ENCODE measurements at places on chromosomes 16 and 17.
A peak's percentile ranks its signal among the peaks of the same experiment; 100 is the strongest.

GRCh38 chr17:888998-889441 is 90.6 kb downstream of the NXN start:
- DNase-seq: no peak

- DNase-seq: no peak
Measured at GRCh38 chr16:27879601-27880247, 183.8 kb downstream of the GSG1L start.

- no peak for DNase-seq
Measured at GRCh38 chr16:75333721-75334163, 82.3 kb upstream of the BCAR1 start.

GRCh38 chr17:50499721-50500120 is 8.5 kb upstream of the MYCBPAP start:
- DNase-seq: no peak

DNA sequence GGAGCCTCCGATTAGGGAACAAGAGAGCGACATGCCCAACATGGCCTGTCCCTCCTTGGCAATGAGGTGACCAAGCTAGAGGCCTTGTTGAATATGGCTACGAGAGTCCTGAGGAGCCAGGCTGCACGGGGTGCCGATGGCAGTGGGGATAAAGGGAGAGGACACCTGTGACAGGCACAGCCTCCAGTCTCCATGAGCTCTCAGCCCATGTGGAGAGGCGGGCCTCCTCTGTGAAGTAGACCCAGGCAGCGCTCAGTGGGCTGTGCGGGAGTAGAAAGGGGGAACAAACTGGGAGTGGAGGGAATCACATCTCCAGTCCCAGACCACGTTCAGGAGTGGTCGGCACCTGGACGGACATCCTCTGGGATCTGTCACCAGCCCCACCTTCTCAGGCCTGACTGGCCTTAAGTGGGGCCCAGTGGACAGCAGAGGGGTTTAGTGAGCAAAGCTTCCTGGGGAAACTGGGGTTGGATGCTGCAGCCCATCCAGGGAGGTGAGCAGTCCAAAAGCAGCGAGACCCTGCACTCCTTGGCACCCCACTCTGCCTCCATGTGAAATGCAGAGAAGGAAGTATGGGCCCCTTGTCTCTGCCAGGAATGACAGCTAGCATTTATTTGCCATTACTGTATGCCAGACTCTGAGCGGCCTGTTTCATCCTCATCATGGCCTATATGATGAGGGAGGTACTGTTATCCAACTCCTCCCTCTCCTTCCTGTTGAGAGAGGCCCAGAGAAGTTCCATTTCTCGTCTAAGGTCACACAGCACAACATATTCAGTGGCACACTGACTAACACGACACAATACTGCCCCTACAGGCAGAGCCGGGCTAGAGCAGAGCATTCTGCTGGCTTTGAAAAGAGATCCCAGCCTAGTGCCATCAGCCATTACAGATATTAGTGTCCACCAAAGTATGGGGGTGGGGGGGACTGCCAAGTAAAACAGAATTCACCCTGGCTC is 4.5 kb upstream of the TMEM92 start:
- peak; percentile 21 for DNase-seq

- DNase-seq: no peak
Measured at GRCh38 chr16:3065069-3065741, at the start of gene IL32. Gene IL32, plus strand, starts transcription at chr16:3065640. Its CDS starts 172 bp downstream, at chr16:3065812.

- no peak for DNase-seq
Measured at GRCh38 chr16:28986046-28986445, 1.2 kb downstream of the LAT start.

DNA sequence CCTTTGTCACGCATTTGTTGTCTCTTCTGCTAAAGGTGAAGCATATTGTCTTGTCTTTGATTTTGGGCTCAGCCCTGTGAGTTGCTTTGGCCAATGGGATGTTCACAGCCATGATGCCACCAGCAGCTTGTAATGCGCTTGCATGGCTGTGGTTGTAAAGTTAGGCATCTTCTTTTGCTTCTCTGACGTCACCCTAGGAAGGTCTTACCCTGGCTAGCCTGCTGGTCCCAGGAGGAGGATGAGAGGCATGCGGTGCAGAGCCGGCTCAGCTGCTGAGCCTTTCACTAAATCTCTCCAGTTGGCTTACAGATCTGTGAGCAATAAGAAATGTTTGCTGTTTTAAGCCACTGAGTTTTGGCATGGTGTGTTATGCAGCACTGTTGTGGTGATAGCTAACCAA is 40.8 kb downstream of the IRX6 start:
- DNase-seq: no peak

GRCh38 chr17:64599187-64599676 is 62.9 kb downstream of the SMURF2 start:
- DNase-seq: peak; percentile 24

GRCh38 chr16:70661918-70662641 is 15.7 kb downstream of the IL34 start:
- no peak for DNase-seq

DNA sequence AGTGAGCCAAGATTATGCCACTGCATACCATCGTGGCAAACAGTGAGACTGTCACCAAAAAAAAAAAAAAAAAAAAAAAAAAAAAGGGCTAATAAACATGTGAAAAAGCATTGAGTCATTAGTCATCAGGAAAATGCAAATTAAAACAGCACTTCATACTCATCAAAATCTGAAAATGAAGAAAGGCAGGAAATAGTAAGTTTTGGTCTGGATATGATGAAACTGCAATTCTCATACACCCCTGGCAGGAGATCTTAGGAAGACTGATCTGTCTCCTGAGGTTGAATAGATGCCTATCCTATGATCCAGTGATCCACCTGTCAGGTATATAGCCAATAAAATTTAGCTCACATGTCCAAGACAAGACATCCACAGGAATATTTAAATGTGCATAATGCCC is 212.7 kb downstream of the CPPED1 start:
- no peak for DNase-seq

GRCh38 chr17:4559966-4560365 is 411 bp downstream of the GGT6 start:
- no peak for DNase-seq

DNA sequence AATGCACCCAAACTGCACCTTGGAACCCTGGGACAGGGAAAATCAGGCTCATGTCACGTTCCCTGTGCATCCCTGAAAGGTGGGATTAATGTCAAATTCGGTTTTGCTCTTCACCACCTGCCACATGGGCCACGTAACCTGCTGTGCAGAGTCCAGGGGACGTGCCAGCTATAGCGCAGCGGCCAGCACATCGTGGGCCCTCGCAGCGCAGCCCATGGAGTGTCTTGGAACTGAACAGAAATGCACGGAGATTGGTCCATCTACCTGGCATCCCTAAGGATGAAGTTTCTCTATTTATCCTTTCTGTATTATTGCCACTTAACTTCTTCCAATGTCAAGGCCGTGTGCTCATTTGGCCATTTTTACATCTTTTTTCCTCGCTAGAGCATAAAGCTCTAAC is 68.1 kb upstream of the TRAP1 start:
- DNase-seq: no peak

- no peak for DNase-seq
Measured at GRCh38 chr16:2180962-2181923, 15.2 kb downstream of the CASKIN1 start.

- DNase-seq: no peak
Measured at GRCh38 chr17:59746849-59747445, 39.5 kb downstream of the VMP1 start.

DNA sequence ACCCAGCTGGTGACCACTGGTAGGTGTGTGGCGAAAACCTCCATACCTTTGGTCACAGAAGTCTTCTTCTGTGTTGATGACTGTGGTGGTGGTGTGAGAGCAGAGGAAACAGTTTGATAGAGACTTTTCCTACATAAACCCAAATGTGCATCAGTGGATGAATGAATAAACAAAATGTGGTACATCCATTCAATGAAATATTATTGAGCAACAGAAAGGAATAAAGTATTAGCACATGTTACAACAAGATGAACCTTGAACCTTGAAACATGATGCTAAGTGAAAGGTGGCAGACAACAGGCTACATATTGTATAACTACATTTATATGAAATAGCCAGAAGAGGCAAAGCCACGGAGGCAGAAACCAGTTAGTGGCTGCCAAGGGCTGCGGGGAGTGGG is 15.2 kb downstream of the CDK5R1 start:
- DNase-seq: no peak

DNA sequence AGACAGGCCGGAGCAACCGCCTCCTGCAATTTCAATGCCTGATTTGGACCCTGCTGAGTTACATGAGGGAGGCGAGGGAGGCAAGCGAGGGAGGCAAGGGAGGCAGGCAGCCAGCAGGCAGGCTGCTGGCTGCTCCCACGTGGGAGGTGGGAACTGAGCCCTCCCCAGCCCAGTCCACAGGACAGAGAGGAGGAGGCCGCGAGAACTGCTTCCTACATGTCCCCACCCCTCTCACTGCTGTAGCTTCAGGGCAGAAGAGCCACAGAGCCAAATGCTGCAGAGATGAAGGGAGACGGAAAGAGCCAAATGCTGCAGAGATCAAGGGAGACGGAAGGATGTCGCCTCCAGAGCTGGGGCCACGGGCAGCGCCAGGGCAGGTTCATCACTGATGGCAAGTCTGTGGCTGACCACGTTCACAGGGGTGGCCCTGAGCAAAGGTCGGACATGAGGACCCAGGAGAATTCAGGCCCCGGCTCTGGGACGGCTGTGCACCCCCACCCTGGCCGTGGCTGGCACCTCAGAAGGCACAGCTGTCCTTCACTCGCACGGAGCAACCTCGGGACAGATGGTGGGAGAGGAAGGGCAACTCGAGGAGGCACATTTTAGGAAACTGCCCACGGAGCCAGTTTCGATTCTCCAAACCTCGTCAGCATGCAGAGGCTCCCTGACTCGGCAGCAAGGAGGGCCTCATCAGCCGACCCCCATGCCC is 21.5 kb downstream of the RPH3AL start:
- no peak for DNase-seq

DNA sequence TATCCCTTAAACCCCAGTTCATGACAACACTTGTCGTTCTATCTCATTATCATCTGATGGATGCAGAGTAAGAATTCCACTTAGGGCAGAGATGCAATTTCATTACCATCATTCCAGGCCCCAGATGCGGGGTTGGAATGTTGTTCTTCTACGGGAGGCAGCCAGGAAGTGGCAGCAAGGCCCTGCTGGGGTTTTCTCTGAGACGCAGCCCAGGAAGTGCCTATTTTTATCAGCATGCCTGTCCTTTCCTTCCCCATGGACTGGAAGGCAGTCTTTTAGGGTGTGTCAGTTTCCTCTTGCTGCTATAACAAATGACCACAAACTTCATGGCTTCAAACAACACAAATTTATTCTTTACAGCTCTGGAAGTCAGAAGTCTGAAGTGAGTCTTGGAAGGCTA is 246.6 kb upstream of the DYNLRB2 start:
- no peak for DNase-seq

- DNase-seq: no peak
Measured at GRCh38 chr17:4940555-4941318, 669 bp downstream of the RNF167 start.

GRCh38 chr17:6677158-6677831 is 25.7 kb downstream of the C17orf100 start:
- no peak for DNase-seq

- DNase-seq: no peak
Measured at GRCh38 chr16:1323296-1324239, 9.9 kb upstream of the BAIAP3 start.

DNA sequence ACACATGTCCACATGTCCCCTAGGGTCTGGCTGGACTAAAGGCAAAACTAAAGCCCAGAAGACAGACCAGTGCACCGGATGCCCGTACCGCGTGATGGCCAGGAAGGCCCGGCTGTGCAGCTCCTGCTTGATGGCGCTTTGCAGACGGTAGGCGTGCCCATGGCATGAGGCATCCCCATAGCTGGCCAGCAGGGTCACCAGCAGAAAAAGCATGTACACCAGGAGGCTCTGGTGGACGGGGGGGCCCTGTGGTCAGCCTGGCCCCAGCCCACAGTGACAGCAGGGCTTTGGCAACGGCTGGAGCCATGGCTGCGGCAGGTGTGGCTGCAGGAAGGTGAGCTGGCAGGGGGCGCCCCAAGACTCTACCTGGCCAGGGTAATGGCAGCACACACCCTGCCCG is 42.8 kb downstream of the PKD1 start:
- DNase-seq: no peak

Data from CMK (cell line).